Upper lobe of right lung (tissue), 1 donor: ENCODE measurements at places on chromosomes 7 and 10. TPM values are rescaled to one million over a fixed set of nuclear protein-coding genes. Genes with fewer than 3 reads are reported as not detected.

The GAD2 gene
- total RNA-seq: not detected

The GLI3 gene
- total RNA-seq: 17.5 TPM

The C10orf71 gene
- total RNA-seq: not detected

The CFAP46 gene
- 0.52 TPM for total RNA-seq

The PRKCQ gene
- total RNA-seq: 9.8 TPM

The LRRN3 gene
- total RNA-seq: 8.9 TPM

The RELN gene
- 5.6 TPM for total RNA-seq

- H3K4me3 ChIP-seq: no peak overlapping the region
- no peaks in the 10 kb centered on the region for H3K27me3 ChIP-seq
- H3K27ac ChIP-seq: no peak overlapping the region
- peaks cover 5% of the 10 kb centered on the region for H3K36me3 ChIP-seq
- H3K4me1 ChIP-seq: no peaks in the 10 kb centered on the region
Measured at GRCh38 chr7:93242106-93242505, 9.9 kb downstream of the VPS50 start.

- H3K36me3 ChIP-seq: no peaks in the 10 kb centered on the region
- DNase-seq: no peak
- no peaks in the 10 kb centered on the region for H3K4me1 ChIP-seq
- H3K4me3 ChIP-seq: no peak overlapping the region
Measured at GRCh38 chr10:78474743-78475142, 441.1 kb downstream of the RPS24 start.

GRCh38 chr10:18497806-18498369 lies 153.5 kb downstream of the NSUN6 start:
- no peak overlapping the region for H3K4me3 ChIP-seq
- H3K27ac ChIP-seq: no peak overlapping the region
- H3K4me1 ChIP-seq: no peaks in the 10 kb centered on the region
- no peaks in the 10 kb centered on the region for H3K27me3 ChIP-seq
- DNase-seq: no peak

- H3K4me3 ChIP-seq: no peak overlapping the region
- H3K4me1 ChIP-seq: peaks cover 14% of the 10 kb centered on the region
- H3K27me3 ChIP-seq: no peaks in the 10 kb centered on the region
- no peak overlapping the region for H3K27ac ChIP-seq
Measured at GRCh38 chr7:22601408-22601807, 101.4 kb upstream of the STEAP1B start.

DNA sequence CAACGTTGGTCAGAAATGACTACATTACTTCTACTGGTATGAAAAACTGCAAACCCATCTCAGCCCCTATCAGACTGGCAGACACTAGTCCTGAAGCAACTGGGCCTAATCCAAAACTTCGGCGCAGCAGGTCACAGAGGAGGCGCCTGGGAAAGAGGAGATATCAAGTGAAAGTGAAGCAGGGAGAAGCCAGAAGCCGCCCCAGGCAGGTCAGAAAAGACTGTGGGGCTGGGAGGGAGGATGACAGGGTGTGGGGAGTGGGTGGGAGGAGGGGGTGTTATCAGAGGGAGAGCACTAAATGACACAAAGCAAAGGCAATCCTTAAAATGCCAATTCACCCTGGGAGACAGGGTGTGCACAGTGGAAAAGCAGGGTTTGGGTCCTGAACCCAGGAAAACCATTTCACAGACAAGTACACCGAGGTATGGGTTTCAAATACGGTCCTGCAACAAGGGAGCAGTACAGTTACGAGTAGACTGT lies 731 bp downstream of the CHCHD3 start:
- no peaks in the 10 kb centered on the region for H3K27me3 ChIP-seq
- DNase-seq: no peak
- H3K4me1 ChIP-seq: peaks cover 4% of the 10 kb centered on the region
- H3K27ac ChIP-seq: peak overlapping the region; percentile 85
- peak overlapping the region; percentile 81 for H3K4me3 ChIP-seq

DNA sequence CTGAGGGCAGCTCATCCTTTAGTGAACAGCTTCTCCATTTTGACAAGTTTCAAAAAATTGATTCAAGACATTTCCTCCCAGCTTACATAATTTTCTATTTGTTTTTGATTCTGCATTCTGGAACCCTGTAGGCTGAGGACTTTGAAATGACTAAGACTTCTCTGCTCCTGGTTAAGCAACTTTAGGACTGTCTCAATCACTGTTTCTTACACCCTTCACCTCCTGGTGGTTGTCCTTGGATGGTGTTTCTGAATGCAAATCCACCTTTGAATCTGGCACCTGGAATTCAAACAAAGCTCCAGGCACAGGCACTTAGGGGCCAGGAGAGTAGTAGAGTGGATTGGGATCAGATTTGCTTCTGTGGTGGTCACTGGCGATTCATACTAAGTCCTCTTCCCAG lies 595.5 kb downstream of the LRMDA start:
- H3K27ac ChIP-seq: no peak overlapping the region
- no peaks in the 10 kb centered on the region for H3K27me3 ChIP-seq
- H3K36me3 ChIP-seq: no peaks in the 10 kb centered on the region
- no peaks in the 10 kb centered on the region for H3K4me1 ChIP-seq
- H3K4me3 ChIP-seq: no peak overlapping the region

DNA sequence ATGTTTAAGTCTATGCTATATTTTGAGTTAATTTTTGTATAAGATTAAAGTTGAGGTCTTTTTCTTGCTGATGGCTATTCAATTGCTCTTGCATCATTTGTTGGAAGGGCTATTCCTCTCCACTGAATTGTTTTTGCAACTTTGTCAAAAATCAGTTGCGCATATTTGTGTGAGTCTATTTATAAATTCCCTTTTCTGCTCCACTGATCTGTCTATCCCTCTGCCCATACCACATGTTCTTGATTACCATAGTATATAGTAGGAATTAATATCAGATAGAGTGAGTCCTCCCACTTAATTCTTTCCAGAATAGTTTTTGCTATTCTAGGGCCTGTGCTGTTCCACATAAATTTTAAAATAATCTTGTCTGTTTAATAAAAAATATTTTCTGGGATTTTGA lies 152.4 kb upstream of the ADCY1 start:
- no peaks in the 10 kb centered on the region for H3K36me3 ChIP-seq
- no peak for DNase-seq
- no peaks in the 10 kb centered on the region for H3K4me1 ChIP-seq
- H3K27me3 ChIP-seq: peaks cover 6% of the 10 kb centered on the region
- no peak overlapping the region for H3K27ac ChIP-seq
- H3K4me3 ChIP-seq: no peak overlapping the region

DNA sequence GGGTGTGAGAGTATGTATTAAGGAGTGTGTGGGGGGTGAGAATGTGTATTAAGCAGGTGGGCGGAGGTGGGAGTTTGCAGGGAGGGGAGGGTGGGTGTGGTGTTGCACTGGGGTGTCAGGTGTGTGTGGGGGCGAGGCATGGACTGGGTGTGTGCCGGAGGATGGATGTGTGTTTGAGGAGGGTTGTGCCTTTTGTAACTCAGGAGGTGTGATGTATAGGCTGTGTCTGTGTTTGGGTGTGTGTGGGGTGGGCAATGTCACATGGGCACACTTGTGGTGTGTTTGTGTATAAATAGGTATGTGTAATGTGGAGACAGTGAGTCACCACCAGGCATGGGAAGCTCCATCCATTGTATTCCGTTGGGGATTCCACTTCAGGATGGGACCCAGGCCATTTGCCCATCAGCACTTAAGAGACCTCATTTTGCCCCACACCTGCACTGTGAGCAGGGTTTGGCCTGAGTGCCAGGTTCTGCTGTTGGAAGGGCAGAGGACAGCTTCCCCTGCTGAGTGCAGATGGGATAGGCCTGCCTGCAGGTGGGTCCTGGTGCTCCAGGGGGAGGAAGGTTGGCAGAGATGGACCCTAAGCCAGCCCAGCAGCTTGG lies 5.8 kb downstream of the UNC5B start:
- no peaks in the 10 kb centered on the region for H3K36me3 ChIP-seq
- no peaks in the 10 kb centered on the region for H3K27me3 ChIP-seq
- H3K27ac ChIP-seq: no peak overlapping the region
- no peak for DNase-seq
- peak overlapping the region; percentile 65 for H3K4me3 ChIP-seq

- H3K36me3 ChIP-seq: peaks cover 12% of the 10 kb centered on the region
- H3K4me3 ChIP-seq: no peak overlapping the region
- H3K27ac ChIP-seq: no peak overlapping the region
- no peaks in the 10 kb centered on the region for H3K27me3 ChIP-seq
- DNase-seq: no peak
Measured at GRCh38 chr7:158655931-158656441, 48.6 kb downstream of the NCAPG2 start.

- H3K27me3 ChIP-seq: no peaks in the 10 kb centered on the region
- H3K36me3 ChIP-seq: no peaks in the 10 kb centered on the region
- H3K4me3 ChIP-seq: no peak overlapping the region
- H3K4me1 ChIP-seq: no peaks in the 10 kb centered on the region
Measured at GRCh38 chr7:25031007-25031406, 51.0 kb upstream of the OSBPL3 start.

DNA sequence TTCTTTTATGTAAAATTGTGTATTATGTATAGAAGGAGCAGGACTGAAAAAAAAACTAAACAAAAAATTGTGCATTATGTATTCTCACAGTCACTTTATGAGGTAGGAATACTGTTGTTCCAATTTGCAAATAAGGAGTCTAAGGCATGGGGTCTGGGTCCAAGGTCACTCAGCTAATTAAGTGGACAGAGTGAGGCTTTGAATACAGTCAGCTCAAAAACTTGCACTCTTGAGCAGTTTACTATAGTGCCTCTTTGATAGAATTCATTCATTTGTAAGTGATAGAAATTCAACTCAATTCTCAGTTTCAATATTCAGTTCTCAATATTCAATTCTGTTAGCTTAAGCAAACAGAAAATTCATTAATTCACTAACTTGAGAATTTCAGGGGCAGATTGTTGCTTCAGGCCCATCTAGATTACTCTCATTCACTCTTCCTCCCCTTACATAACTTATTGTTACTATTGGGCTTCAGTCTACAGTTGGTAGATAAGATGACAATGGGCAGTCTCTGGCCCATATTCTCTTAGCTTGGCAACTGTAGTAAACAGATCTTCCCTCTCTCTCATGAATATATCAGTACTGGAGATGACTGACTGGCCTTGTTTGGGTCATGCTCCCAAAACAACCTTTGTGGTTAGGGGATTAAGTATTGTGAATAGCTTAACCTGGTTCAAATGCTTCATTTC lies 86.6 kb downstream of the BTAF1 start:
- no peaks in the 10 kb centered on the region for H3K27me3 ChIP-seq
- no peak for DNase-seq
- peaks cover 59% of the 10 kb centered on the region for H3K36me3 ChIP-seq
- no peaks in the 10 kb centered on the region for H3K4me1 ChIP-seq
- H3K27ac ChIP-seq: no peak overlapping the region

DNA sequence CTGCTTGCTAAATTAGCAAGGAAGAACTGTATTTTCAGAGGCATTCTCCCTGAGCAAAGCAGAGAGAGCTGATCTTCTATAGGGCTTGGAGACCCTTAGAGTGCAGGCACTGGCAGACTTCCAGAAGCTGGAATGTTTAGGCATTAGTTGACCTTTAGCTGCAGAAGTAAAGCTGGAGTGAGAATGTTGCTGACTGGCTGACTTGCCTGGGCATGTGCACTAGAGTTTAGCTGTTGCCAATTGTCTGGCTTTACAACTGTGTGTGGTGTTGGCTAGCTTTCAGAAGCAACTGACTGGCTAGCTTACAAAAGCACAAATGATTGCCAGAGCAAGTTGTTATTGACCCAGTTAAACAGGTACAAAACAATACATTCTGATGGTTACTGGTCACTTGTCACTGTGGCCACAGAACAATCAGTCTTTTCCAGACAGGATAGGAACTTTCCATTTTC lies 25.1 kb downstream of the FAM13C start:
- no peaks in the 10 kb centered on the region for H3K27me3 ChIP-seq
- no peaks in the 10 kb centered on the region for H3K36me3 ChIP-seq
- no peak for DNase-seq
- no peak overlapping the region for H3K4me3 ChIP-seq
- H3K4me1 ChIP-seq: peaks cover 7% of the 10 kb centered on the region

DNA sequence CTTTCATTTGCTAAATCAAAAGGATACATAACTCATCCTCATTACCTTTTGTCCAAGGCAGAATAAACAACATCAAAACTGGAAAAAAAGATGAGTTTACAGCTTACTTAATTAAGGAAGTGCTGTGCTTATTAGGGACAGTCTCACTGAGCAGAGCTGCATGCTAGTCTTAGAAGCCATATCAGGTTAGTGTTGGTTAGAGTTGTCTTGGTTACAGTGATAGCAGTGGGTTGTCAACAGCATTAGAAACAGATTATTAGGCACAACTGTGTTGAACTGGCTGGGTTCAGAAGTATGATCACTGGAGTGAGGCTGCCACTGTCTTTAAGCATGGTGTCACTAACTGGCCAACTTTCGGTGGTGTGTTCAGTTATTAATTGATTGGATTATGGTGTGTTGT lies 503.9 kb upstream of the IGFBP3 start:
- H3K4me1 ChIP-seq: no peaks in the 10 kb centered on the region
- DNase-seq: no peak
- no peaks in the 10 kb centered on the region for H3K36me3 ChIP-seq
- no peaks in the 10 kb centered on the region for H3K27me3 ChIP-seq
- no peak overlapping the region for H3K4me3 ChIP-seq
- H3K27ac ChIP-seq: no peak overlapping the region

DNA sequence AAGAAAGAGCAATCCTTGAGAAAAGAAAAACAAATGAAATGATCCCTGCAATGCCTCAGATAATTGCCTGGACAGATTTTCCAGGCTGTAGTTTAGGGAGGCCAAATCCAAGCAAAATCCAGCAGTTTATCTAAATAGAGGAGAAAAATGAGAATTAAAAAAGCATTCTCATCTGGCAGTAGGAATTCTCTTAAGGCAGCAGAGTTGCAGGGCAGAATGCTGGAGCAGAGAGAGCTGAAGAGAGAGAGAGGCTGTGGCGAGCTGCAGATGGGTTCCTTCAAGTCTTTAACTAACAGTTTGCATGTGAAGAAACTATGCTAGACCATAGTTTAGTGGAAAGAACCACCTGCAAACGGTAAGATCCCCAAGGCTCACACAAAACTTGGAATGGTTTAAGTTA lies 6.0 kb upstream of the LIPA start:
- H3K27ac ChIP-seq: no peak overlapping the region
- no peaks in the 10 kb centered on the region for H3K36me3 ChIP-seq
- no peaks in the 10 kb centered on the region for H3K27me3 ChIP-seq
- no peak for DNase-seq
- H3K4me1 ChIP-seq: no peaks in the 10 kb centered on the region

GRCh38 chr10:83542774-83543411 lies 596.4 kb upstream of the GHITM start:
- no peak overlapping the region for H3K27ac ChIP-seq
- DNase-seq: no peak
- H3K27me3 ChIP-seq: no peaks in the 10 kb centered on the region

DNA sequence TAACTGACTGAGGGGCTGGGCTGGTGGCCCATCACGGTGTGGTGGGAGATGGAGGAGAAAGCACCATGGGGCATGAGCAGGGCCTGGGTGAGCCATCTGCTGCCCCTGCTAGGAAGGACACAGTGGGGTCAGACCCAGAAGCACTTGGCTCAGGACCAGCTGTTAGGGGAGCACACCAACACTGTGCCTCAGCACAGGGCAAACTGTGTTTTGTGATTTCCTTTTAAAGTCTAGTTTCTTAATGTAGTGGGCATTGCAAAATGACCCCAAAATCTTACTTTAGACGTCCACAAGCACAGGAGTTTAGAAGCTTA lies 41.2 kb downstream of the NCAPG2 start:
- no peak overlapping the region for H3K4me3 ChIP-seq
- H3K27ac ChIP-seq: no peak overlapping the region
- no peak for DNase-seq
